ENCODE measurements at places on chromosomes 1 and 21.

DNA sequence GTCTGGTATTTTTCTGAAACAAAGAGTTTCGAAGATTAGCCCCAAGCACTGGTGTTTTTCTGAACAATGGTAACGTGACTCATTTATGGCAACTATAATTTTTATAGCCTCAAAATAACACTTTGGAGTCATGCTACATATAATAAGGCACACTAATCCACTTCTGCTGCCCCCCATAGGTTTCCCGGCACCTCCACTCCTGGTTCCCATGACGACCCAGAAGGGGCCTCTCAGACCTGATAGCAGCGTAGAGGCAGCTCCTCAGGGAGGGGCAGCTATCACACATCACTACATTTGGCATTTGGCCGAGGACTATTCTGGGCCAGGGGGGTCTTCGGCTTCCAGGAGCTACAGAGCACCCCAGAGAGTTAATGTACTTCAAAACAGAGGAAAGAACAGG is 23.3 kb downstream of the CAPN8 start:
- H3K4me1 ChIP-seq = no peaks in the 10 kb centered on the region
- H3K27me3 ChIP-seq = no peaks in the 10 kb centered on the region
- no peak for DNase-seq
- H3K4me3 ChIP-seq = no peak overlapping the region

GRCh38 chr1:30358500-30358899 is 364.9 kb downstream of the MATN1 start:
- no peak overlapping the region for H3K4me3 ChIP-seq
- no peak overlapping the region for H3K27ac ChIP-seq
- no peaks in the 10 kb centered on the region for H3K27me3 ChIP-seq
- no peak for DNase-seq

DNA sequence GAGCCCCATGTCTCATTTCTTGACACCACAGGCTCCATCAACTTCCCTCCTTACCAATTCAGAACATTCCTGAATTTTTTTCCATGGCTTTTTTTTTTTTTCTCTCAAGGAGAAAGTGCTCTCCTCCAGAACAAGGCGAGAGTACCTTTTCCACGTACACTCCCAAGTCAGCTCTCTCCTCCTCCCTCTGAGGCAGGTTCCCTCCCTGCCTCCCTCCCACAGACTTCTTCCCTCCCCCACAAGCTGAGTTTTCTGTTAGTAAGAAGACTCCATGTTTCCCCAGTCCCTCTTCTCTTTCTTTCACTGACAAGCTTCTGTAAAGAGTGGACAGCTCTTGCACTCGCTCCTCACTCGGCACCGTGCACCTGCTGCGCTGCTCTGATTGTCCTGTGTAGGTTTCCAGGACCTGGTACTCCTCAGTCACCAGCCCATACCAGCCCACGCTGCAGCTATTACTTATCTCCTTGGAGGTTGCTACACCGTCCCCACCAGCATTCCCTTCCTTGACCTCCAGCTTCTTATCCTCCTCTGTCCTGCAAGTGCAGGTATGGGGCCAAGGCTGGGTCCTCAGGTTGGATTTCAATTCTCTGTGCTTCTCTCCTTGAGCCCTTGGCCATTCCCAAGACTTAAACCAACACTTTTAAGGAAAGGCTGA is 3.8 kb downstream of the TRAF5 start:
- no peaks in the 10 kb centered on the region for H3K36me3 ChIP-seq
- H3K4me3 ChIP-seq = no peak overlapping the region
- DNase-seq = no peak
- no peaks in the 10 kb centered on the region for H3K27me3 ChIP-seq
- H3K4me1 ChIP-seq = no peaks in the 10 kb centered on the region

DNA sequence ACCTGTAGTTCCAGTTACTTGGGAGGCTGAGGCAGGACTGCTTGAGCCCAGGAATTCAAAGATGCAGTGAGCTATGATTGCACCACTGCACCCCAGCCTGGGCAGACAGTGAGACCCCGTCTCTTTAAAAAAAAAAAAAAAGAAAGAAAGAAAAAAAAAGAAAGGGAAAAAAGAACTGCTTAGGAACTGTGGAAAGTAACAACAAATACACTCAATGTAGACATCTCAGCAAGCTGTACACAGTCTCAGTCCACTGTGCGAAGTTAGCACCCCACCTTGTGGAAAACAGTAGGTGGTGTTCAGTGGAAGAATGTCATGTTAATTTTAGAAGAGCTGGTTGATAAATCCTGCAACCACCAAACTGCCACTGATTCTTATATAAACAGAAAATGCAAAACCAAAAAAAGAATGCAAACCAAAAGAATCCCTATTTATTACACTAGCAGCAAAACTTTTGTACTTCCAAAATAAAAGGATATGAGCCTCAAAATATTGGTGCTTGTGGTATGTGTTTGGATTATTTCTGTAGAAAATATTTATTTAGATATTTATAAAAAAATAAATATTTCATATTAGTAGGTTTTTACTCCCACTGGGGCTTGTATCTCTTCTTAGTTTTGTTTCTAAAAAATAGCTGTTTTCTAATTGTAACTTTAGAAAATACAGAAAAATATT is 31.1 kb downstream of the ALG14 start:
- H3K27ac ChIP-seq = no peak overlapping the region
- DNase-seq = no peak
- peaks cover 18% of the 10 kb centered on the region for H3K4me1 ChIP-seq
- H3K27me3 ChIP-seq = no peaks in the 10 kb centered on the region
- no peak overlapping the region for H3K4me3 ChIP-seq
- no peaks in the 10 kb centered on the region for H3K36me3 ChIP-seq

- H3K27ac ChIP-seq = peak overlapping the region; percentile 75
- no peak overlapping the region for H3K4me3 ChIP-seq
- no peaks in the 10 kb centered on the region for H3K27me3 ChIP-seq
- no peak for DNase-seq
- H3K4me1 ChIP-seq = peaks cover 23% of the 10 kb centered on the region
Measured at GRCh38 chr1:235901461-235901860, 34.8 kb upstream of the LYST start.

DNA sequence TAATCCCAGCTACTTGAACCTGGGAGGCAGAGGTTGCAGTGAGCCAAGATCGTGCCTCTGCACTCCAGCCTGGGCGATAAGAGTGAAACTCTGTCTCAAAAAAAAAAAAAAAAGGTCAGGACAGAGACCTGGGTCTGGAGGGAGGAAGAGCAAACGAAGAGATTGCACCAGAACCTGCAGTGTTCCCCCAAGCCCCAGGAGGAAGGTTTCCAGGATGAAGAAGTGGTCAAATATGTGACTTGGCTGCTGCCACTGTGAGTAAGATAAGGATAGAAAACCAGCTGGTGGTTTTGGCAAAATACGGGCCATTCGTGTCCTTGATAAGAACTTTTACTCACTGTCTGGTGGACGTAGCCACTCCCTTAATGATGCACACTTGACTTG is 42.2 kb downstream of the CLDN14 start:
- DNase-seq = no peak
- H3K4me3 ChIP-seq = no peak overlapping the region
- H3K36me3 ChIP-seq = no peaks in the 10 kb centered on the region

DNA sequence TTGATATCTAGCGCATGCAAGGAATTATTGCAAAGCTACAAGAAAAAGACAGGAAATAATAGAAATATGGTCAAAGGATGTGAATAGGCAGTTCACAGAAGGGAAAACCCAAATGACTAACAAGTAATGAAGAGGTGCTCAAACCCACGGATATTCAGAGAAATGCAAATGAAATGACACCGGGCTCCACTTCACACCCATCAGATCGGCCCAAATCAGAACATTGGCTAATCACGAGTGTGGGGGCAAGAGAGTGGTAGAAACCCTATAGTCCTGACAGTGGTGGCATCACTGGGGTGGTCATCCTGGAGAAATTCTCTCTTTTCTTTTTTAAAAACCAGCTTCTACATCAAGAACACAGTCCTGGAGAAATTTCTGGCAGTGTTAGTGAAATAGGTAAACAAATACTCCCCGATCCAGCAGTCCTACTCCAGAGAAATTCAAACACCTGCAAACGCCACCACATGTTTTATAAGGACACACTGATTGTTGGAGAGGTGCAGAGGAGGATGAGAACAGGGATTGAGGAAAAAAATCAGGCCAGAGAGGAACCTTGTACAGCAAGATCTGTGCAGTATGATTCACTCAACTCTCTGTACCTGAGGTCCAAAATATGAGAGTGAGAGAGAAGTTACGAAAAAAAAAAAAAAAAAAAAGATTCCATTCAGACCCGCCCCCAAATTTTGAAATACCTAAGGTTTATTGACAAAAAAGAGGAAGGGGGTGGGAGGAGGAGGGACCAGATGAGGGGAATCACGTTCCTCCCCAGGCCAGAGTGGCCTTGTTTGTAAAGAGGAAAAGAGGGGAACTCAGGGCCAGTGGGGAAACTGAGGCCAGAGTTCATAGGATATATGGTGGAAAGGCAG is 9.2 kb upstream of the TNFRSF1B start:
- H3K4me3 ChIP-seq = no peak overlapping the region
- DNase-seq = no peak
- H3K27ac ChIP-seq = no peak overlapping the region
- H3K4me1 ChIP-seq = peaks cover 19% of the 10 kb centered on the region
- H3K27me3 ChIP-seq = no peaks in the 10 kb centered on the region

- no peak overlapping the region for H3K4me3 ChIP-seq
- DNase-seq = no peak
- no peaks in the 10 kb centered on the region for H3K36me3 ChIP-seq
- no peak overlapping the region for H3K27ac ChIP-seq
- no peaks in the 10 kb centered on the region for H3K4me1 ChIP-seq
Measured at GRCh38 chr1:212958175-212958574, 7.8 kb downstream of the VASH2 start.

DNA sequence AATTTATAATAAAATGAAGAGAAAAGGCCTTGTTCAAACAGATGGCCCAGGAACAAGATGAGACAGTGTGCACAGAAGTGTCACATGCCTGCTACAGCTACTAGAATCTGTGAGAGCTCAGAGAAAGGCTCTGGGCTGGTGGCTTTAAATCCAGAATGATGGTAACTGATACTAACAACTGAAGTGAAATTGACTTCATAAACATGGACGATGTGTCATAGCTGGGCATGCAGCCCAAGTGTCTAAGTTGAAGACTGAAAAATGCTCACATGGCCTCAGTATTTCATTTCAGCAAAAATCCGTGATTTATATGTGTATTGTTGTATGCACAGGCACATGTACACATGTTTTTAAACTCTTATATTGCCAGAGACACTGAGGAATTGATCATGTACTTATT is 208.3 kb upstream of the RUNX1 start:
- H3K36me3 ChIP-seq = no peaks in the 10 kb centered on the region
- peaks cover 41% of the 10 kb centered on the region for H3K4me1 ChIP-seq
- peak overlapping the region; percentile 96 for H3K27ac ChIP-seq
- no peaks in the 10 kb centered on the region for H3K27me3 ChIP-seq
- peak; percentile 70 for DNase-seq

DNA sequence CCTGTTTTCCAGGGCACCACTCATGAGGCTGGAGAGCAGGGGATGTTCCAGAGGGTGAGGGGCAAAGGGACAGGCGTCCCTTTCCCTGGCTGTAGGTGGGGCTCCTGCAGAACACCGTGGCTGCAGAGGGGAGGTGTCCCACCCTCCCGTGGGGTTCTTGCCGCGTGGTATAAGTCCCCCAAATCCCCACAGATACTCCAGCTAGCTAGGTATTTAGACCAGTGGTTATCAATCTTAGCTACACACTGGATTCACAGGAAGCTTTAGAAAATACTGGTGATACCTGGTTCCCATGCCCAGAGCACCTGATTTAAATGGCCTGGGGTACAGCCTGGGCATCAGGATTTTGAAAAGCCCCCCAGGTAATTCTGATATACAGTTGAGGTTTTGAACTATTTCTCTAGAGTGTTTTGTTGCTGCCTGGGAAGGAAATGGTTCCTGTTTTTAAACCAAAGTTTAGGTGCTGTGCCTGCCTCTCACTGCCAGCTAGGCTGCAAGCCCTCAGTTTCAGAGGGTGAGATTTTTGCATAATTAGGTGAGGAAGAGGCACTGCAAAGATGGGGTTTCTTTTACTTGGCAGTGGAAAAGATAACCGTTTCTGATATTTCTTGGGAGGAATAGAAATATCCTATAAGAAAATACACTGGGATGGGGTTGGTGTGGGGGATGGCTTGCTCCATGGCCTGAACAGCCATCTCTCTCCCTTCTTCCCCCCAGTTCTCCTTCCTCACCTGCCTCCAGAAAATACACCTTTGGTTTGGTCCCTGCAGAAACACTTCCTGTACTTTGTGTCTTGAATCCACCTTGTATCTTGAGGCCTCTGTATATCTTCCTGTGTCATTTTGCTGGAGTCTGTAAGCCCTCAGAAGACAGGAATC is 51.7 kb downstream of the RASSF5 start:
- DNase-seq = no peak
- H3K4me1 ChIP-seq = no peaks in the 10 kb centered on the region
- H3K4me3 ChIP-seq = no peak overlapping the region
- no peaks in the 10 kb centered on the region for H3K36me3 ChIP-seq
- H3K27me3 ChIP-seq = no peaks in the 10 kb centered on the region
- H3K27ac ChIP-seq = no peak overlapping the region

DNA sequence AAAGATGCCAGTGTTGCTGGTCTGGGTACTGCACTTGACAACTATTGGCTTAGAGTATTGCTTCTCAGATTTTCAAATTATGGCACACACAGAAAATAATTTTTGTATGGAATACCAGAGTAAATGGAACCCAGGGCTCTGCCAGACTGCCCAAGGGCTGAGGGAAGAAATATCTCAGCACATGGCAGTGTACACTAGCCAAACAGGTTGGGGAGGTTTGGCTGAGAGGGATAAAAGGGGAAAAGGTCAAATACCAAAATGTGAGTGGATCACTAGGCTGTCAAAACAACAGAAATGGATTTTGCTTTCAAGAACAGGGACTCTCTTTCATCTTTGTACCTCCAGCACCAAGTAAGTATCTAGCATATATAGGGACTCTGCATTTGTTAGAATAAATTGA is 3.0 kb upstream of the RGS8 start:
- no peaks in the 10 kb centered on the region for H3K4me1 ChIP-seq
- no peak for DNase-seq
- no peak overlapping the region for H3K4me3 ChIP-seq
- H3K27me3 ChIP-seq = no peaks in the 10 kb centered on the region

All from RWPE2 (cell line).